Islet precursor cell (in vitro differentiated cells): ENCODE measurements at places on chromosomes 1 and 21.

- DNase-seq, result no peak
Observed at GRCh38 chr1:32266921-32267591, 16.0 kb downstream of the LCK start.

GRCh38 chr1:29235955-29236711 lies at the start of gene PTPRU:
Gene PTPRU (plus strand): TSS chr1:29236522. CDS start chr1:29236645, 123 bp downstream.
- peak; percentile 82 for DNase-seq

GRCh38 chr1:113904293-113904673 lies 316 bp downstream of the AP4B1 start:
- no peak for DNase-seq

GRCh38 chr21:36347962-36348328 lies 27.9 kb downstream of the MORC3 start:
- no peak for DNase-seq

DNA sequence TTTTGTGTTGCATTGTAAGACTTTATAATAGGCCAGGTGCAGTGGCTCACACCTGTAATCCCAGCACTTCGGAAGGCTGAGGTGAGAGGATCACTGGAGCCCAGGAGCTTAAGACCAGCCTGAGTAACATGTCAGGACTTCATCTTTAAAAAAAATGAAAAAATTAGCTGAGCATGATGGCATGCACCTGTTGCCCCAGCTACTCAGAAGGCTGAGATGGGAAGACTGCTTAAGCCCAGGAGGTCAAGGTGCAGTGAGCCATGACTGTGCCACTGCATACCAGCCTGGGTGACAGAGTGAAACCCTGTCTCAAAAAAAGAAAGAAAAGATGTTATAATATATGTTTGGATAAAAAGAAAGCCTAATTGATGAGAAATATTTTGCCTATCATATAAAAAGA lies 34.9 kb downstream of the HMCN1 start:
- no peak for DNase-seq

DNA sequence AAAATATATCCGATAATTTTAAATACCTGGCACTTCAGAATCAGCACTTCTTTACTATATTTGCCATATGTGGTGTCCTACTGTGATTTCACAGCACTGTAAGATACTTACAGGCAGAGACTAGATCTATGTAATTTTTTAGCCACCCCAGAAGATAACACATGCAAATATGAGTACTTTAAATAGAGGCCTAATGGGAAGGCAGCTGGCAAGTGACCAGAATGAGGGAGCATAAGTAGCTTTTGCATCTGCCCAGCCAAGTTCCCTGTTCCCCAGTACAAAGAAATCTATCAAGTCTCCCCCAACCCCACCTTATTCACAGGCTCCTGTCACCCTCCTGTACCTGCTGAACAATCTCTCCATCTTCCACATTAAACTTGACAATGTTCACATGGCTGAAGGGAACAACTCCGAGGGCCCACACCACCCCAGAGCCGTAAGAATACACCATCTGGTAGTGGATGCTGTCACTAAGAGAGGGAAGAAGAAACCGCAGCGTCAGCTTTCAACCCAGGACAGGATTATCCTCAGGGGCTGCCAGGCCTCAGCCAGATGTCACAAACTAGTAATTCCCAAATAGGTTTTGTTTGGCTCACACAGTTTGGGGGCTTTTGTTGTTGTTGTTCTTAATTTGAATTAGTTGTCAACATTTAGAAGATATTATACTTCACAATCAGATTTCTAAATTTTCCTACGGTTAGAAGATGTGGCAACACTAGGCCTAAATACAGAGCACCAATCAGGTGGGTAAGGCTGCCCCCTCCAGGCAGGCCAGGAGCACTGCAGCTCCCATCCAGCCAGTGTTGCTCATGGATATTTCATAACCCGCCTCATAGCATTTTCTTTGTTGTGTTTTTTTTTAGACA lies 10.4 kb downstream of the EMC1 start:
- no peak for DNase-seq

DNA sequence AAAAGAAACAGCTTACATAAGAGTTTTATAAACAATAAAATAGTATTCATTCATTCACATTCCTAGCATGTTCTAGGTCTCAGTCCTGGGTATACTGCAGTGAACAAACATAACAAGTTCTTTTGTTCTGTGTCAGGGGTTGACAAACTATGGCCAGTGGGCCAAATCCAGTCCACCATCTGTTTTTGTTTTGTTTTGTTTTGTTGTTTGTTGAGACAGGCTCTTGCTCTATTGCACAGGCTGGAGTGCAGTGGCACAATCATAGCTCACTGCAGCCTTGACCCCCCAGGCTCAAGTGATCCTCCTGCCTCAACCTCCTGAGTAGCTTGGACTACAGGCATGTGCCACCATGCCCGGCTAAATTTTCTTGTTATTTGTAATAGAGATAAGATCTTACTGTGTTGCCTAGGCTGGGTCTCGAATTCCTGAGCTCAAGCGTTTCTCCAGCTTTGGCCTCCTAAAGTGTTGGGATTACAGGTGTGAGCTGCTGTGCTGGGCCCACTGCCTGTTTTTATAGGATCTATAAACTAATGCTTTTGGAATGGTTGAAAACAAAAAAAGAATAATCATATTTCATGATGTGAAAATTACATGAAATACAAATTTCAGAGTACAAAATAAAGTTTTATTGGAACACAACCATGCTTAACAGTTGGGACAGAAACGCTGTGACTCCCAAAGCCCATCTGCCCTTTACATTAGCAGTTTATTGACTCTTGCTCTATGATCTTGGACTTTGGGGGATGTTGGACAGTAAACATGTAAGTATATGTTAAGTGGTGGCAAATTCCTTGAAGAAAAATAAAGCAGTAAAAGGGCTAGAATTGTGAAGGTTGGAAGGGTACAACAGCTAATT lies 17.9 kb downstream of the CAPZA1 start:
- peak; percentile 52 for DNase-seq

DNA sequence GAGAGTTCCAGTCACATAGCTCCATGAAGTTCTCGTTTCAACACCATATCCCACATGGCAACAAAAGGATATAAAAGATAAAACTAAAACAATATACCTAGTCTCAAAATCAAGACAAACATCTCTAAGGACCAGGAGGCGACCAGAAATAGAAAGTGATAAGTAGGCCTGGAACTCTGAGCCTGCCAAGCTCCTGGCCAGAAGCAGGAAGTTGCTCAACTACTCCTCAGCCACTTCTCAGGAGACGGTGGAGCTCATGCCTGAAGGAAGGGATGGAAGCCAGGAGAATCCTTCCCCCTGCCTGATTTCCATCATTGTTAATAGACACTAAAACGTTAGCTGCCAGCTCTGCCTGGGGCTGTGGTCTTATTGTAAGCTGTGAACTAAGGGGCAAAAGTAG lies 94.7 kb downstream of the DISP1 start:
- no peak for DNase-seq

DNA sequence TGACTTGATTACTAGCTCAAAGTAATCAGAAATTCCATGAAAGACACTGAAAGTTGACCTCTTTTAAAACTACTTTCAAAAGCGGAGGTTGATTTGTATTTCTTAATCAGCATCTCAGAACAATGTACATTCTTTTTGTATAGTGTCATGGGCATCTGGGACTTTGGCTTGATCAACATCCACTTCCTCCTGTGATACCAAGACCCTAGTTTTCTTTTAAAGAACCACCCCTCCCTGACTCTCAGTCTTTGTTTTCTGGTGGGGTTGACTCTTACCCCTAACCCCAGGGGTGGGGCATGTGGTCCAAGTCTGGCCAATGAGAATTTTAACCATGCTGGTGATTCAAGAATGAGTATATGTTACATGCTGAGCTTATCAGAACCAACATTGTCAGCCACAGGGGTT lies 21.7 kb upstream of the IRF2BP2 start:
- DNase-seq, result no peak

GRCh38 chr1:202367271-202367670 lies 18.8 kb downstream of the PPP1R12B start:
- DNase-seq, result no peak

DNA sequence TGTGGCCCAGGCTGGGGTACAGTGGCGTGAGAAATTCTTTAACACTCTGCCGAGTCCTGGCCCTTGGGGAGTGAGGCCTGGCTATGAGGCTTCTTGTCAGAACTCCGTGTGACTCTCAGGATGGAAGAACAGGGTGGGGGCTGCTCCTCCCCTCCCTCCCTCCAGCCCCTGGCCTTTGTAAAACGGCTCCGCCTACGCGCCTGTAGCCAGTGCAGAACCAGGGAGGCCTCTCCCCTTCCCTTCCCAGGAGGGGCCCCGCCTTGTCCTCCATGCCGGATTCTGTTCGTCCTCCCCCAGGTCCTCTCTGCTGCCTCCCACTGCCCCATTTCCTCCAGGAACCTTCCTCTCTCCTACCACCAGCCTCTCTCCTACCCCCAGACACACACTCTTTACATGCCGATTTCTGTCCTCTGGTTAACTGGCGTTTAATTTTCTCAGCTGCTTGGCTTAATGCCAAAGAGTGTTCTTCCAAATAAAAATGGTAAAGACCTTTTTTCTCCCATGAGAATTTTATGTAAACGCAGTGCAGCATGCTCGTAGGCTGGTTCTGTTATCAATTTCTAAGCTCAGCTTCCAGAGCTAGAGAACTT lies 21.0 kb downstream of the PDE9A start:
- peak; percentile 82 for DNase-seq

GRCh38 chr1:7752512-7753417 lies 18.3 kb upstream of the VAMP3 start:
- peak; percentile 64 for DNase-seq

GRCh38 chr1:2233997-2234761 lies 6.1 kb downstream of the SKI start:
- no peak for DNase-seq

GRCh38 chr1:16677552-16678431 lies 11.0 kb upstream of the RNU1-3 start:
- peak; percentile 64 for DNase-seq

- peak; percentile 69 for DNase-seq
Observed at GRCh38 chr21:34536820-34537219, 24.8 kb upstream of the KCNE1 start.

DNA sequence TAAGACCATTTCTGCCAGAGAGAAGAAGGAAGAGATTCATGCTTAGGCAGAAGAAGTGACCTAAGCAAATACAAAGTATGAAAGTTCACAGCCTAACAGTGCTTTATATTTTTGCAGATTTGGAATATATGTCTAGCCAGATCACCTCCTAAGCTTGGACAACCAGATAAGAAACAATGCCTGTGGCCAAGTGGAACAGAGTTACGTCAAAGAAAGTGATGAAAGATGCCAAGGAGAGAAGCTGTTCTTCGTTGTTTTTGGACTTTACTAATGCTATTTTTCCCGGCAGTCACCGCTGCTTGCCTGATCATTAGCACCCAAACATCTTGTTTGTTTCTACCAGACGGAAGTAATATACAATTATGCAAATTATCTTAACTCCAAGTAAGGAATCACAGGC lies 489.2 kb upstream of the C1orf87 start:
- DNase-seq, result no peak

DNA sequence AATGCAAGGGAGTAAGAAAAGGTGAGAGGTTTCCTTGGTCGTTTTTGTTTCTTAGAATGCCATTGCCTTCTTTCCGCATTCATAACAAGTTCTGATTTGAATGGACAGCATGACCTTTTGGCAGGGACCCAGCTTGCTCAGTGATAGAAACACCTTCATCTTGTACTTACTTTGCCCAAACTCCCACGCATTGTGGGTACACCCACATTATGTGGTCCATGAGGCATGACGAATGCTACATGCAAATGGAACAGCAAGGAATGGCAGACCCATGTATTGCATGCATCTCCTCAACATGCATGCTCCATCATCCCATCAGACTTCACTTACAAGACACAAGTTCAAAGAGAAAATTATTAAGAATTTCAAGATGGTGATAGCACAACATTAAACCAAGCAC lies 102.8 kb downstream of the CDC7 start:
- DNase-seq, result no peak

GRCh38 chr1:43058545-43059360 lies 100.1 kb upstream of the SLC2A1 start:
- peak; percentile 79 for DNase-seq

DNA sequence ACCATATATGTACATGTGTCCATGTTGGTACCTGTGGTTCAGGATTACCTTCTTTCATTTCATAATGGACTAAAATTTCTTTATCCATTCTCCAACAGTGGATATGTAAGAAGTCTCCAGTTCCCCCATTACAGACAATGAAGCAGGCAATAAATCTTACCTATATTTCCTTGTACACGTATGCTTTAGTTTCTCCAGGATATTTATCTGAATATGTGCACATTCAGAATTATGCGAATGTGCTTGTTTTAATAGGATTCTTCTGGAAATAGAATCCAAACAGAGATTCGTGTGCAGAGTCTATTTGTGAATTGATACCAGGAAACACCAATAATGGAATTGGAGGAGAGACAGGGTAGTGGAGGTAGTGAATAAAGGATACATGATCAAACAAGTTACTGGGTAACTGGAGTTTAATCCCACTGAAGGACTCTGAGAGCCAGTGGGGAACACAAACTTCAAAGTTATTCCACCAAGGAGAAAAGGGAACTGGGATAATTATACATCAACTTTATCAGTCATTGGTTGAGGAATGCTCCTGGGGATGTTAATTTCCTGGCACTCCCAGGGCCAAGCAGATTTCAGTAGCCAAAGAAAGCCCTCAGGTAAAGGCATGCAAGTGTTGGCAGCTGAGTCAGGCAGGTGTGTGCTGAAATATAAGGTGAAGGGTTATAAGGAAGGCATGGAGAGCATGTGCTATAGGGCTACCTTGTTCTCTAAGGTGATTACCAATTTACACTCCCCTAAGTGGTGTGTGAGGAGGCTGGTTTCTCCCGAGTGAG lies 374.9 kb upstream of the PBX1 start:
- DNase-seq, result no peak

DNA sequence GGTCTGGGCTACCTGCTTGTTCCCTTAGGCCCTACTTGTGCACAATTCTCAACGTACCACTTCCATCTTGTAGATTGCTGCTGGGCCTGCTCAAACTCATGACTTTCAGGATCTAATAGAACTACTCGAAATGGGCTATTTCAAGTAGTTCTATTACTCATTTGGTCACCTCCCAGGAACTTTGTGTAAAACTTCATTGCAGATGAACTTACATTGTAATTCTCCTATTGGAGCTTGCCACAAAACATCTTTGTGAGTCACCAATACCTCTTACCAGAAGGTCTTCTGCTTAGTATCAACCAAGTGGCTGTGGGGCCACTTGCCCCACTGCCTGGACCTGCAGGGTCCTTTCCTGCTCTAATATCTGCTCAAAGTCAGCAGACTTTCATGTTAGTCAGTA lies 10.7 kb upstream of the MYOCOS start:
- no peak for DNase-seq

DNA sequence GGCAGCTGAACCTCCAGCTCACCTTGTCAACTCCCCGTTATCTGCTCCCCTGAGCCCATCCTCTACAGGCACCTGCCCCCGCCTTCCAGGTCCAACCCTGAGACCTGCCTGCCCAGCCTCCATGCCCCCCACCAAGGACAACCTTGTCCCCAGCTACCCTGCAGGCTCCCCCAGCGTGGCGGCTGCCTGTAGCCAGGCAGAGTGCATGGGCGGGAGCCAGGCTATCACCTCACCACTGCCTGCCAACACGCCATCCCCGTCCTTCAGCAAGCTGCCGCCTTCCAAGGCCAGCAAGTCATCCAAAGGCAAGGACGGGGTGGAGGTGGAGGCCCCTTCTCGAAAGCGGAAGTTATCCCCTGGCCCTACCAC lies 3.0 kb upstream of the CYB561D1 start:
- DNase-seq, result no peak
